Activated naive CD4-positive, alpha-beta T cell treated with anti-CD3 and anti-CD28 coated beads, Interleukin-2, amount 10 ng/mL, durations not matched to agents 5 hours and 36 hours (primary cell): ENCODE measurements at places on chromosomes 3 and 15. TPM values are rescaled to one million over a fixed set of nuclear protein-coding genes. Genes with fewer than 3 reads are reported as not detected.

The SEMA3B gene
- total RNA-seq = 0.34 TPM

The NDUFB4 gene
- 115 TPM for total RNA-seq

The PLA2G4D gene
- total RNA-seq = not detected

The SLC24A5 gene
- total RNA-seq = not detected

The TEX9 gene
- total RNA-seq = 0.83 TPM

The CEMIP gene
- total RNA-seq = not detected

The CCDC14 gene
- 44.7 TPM for total RNA-seq

The GRK7 gene
- total RNA-seq = not detected

The EEF1AKMT4 gene
- 3.3 TPM for total RNA-seq

The THSD4 gene
- not detected for total RNA-seq

The COLQ gene
- total RNA-seq = 5.0 TPM

The SH2D7 gene
- not detected for total RNA-seq

The CHRNA7 gene
- not detected for total RNA-seq

The GOLGA6L10 gene
- total RNA-seq = 1.2 TPM

The TGM5 gene
- not detected for total RNA-seq

The KNL1 gene
- 40.6 TPM for total RNA-seq

The WDR93 gene
- total RNA-seq = not detected

The RPL22L1 gene
- 51.3 TPM for total RNA-seq

The GOLGA8R gene
- total RNA-seq = 2.5 TPM

The CLPX gene
- 46.2 TPM for total RNA-seq

The SLC7A14 gene
- not detected for total RNA-seq

The NRROS gene
- 25.9 TPM for total RNA-seq

The DCLK3 gene
- total RNA-seq = not detected

The DUOX1 gene
- not detected for total RNA-seq

The CYP1A2 gene
- total RNA-seq = not detected

The CADPS gene
- total RNA-seq = not detected

The TTLL3 gene
- total RNA-seq = 54.7 TPM

The CPB1 gene
- not detected for total RNA-seq

The AMOTL2 gene
- not detected for total RNA-seq

The GAP43 gene
- not detected for total RNA-seq

The TMC3 gene
- total RNA-seq = not detected
